Stomach (tissue), 19 donors: ENCODE measurements at places on chromosomes 3 and 15. TPM values are rescaled to one million over a fixed set of nuclear protein-coding genes. Genes with fewer than 3 reads are reported as not detected.

- no peak overlapping the region for H3K27ac ChIP-seq
- H3K4me3 ChIP-seq = no peak overlapping the region
- H3K4me1 ChIP-seq = peaks cover 25% of the 10 kb centered on the region
- H3K27me3 ChIP-seq = no peaks in the 10 kb centered on the region
These were observed 75.6 kb downstream of the PDZRN3 start for GRCh38 chr3:73549051-73549600.

DNA sequence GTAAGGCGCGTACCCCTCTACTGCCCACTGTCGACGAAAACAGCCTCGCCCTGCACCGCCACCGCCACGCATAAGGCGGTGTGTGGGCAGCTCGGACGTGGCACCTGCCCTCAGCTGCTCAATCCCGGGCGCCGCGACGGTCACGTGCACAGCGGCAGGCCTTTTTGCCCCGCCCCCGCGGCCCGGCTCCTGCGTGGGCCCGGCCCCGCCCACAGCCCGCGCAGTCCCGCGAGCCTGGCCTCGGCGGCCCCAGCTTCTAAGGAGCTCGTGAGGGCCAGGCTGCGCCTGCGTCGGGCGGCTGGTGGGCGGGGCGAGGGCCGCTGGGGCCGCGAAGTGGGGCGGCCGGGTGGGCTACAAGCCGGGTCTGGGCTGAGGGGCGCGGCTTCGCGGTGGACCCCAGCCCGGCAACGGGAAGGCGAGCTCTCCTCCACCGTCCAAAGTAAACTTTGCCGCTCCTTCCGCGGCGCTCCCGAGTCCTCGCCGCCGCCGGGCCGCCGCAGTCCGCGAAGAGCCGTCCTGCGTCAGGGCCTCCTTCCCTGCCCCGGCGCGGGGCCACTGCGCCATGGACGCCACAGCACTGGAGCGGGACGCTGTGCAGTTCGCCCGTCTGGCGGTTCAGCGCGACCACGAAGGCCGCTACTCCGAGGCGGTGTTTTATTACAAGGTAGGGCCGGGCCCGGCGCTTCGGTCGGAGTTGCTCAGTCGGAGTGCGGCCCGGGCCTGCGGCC lies at the start of gene CAPN7:
Gene CAPN7, plus strand, starts transcription at position 313 of the 728 bp plus-strand sequence. Its CDS starts 250 bp downstream, at position 563.
- H3K27me3 ChIP-seq = no peaks in the 10 kb centered on the region
- peaks cover 5% of the 10 kb centered on the region for H3K36me3 ChIP-seq
- peak; percentile 98 for DNase-seq
- H3K4me1 ChIP-seq = peaks cover 47% of the 10 kb centered on the region

DNA sequence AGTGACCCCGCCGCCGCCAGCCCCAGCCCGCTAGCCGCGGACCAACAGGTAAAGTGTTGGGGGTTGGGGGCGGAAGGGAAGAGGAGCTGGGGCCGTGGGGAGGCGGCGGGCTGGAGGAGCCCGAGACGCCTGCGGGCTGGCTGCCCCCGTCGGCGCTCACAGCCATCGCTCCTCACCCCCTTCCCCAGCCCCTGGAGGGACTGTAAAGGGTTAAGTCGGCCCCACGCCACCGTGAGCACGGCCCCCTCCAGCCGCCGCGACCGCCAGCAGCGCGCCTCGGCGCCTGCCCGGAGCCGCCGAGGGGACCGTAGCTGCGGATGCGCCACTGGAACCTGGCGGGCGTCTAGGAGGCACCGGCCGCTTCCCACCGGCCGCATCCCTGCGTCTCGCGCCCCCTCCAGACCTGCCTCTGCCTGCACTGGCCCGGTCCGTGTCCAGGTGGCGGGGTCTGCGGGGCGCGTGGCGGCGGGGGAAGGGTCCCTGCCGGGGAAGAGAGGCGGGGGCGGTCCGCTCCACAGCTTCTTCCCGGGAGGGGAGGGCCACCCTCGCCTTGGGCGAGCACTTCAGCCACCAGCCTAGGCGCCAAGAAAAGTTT lies 522 bp downstream of the MED12L start:
- peaks cover 12% of the 10 kb centered on the region for H3K4me1 ChIP-seq
- no peak overlapping the region for H3K27ac ChIP-seq
- peaks cover 53% of the 10 kb centered on the region for H3K27me3 ChIP-seq
- H3K36me3 ChIP-seq = no peaks in the 10 kb centered on the region

DNA sequence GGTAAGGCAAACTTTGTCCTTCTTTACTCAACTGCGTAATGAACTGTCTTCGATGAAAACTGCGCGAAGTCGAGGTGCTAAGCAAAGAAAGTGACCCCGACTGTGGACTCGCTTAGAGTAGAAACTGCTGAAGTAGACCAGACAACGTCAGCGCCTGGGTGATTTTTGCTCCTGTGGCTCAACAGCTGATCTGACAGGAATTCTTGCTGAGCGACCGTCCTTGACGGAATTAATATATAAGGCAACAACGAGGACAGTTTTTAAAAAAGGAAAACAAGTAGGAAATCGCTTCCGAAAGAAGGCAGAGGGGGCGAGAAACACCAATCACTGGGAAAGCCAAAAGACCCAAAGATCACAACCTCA lies 541 bp downstream of the RPS27L start:
- peaks cover 38% of the 10 kb centered on the region for H3K36me3 ChIP-seq
- peak overlapping the region; percentile 84 for H3K4me3 ChIP-seq
- H3K4me1 ChIP-seq = peaks cover 28% of the 10 kb centered on the region
- no peaks in the 10 kb centered on the region for H3K27me3 ChIP-seq
- peak; percentile 66 for DNase-seq

DNA sequence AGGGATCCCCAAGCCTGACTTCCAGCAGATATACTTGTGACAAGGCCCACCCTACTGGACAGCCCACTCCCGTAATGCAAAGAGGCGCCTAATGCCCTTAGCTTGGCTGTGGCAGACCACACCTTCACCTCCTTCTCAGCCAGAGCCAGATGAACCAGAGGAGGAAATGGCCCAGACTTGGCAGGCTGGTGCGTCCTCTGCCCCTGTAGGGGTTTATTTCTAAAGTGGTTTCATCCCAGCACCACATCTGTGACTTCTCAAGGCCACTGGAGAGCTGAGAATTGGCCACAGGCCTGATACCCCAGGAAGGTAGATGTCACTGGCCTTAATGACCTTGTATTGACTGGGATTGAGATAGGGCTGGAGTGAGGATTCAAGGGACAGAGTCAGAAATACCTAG lies 29.5 kb downstream of the BOC start:
- no peaks in the 10 kb centered on the region for H3K27me3 ChIP-seq
- H3K4me1 ChIP-seq = no peaks in the 10 kb centered on the region
- H3K27ac ChIP-seq = peak overlapping the region; percentile 38
- no peak overlapping the region for H3K4me3 ChIP-seq
- H3K36me3 ChIP-seq = no peaks in the 10 kb centered on the region

GRCh38 chr15:40053079-40053830 lies 14.3 kb upstream of the SRP14 start:
- no peak overlapping the region for H3K4me3 ChIP-seq
- H3K27me3 ChIP-seq = no peaks in the 10 kb centered on the region
- H3K27ac ChIP-seq = no peak overlapping the region
- H3K4me1 ChIP-seq = peaks cover 31% of the 10 kb centered on the region
- H3K36me3 ChIP-seq = no peaks in the 10 kb centered on the region

- DNase-seq = no peak
- peaks cover 29% of the 10 kb centered on the region for H3K36me3 ChIP-seq
- H3K27ac ChIP-seq = no peak overlapping the region
- no peaks in the 10 kb centered on the region for H3K4me1 ChIP-seq
- no peak overlapping the region for H3K4me3 ChIP-seq
These were observed 22.6 kb downstream of the XYLB start for GRCh38 chr3:38369186-38369585.

- H3K4me3 ChIP-seq = no peak overlapping the region
- no peak overlapping the region for H3K27ac ChIP-seq
These were observed 84.8 kb upstream of the FOXB1 start for GRCh38 chr15:59918994-59919951.

DNA sequence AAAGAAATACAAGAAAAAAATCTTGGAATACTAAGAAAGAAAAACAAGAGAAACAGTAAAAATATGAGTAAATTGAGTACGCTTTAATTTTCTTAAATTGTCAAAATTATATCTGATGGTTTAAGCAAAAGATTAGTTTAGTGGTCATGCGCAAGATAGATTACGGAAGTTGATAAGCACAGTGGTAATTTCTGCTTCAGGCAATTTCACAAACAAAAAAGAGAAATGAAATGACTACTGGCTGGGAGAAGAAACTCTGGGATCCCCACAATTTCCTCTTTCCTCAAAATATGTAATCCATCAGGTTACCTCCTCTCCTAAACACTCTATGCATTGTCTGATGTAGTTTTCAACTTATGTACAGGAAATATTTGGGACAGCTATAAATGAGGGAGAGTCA lies 9.0 kb downstream of the MYD88 start:
- H3K4me1 ChIP-seq = no peaks in the 10 kb centered on the region
- H3K36me3 ChIP-seq = peaks cover 3% of the 10 kb centered on the region
- no peak overlapping the region for H3K4me3 ChIP-seq
- no peak for DNase-seq

DNA sequence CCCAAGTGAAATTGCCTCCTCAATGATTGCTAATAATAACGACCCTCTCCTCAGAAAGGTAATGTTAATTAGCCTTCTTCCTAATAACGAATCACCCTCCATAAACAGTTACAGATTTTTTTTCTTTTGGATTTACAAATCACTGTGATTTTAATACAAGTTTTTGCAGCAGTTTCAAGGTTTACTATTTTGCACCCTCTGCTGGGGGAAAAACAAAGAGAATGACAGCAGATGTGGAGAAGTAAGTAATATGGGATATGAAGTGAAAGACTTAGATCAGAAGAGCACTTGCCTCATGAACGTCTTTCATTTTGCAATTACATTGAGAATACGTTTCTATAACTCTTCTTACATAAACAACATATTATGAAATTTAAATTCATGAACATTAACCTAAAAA lies 16.1 kb upstream of the CNTN3 start:
- H3K27ac ChIP-seq = no peak overlapping the region
- no peak overlapping the region for H3K4me3 ChIP-seq
- no peaks in the 10 kb centered on the region for H3K27me3 ChIP-seq
- no peak for DNase-seq
- H3K4me1 ChIP-seq = no peaks in the 10 kb centered on the region

- no peak for DNase-seq
- H3K27me3 ChIP-seq = no peaks in the 10 kb centered on the region
- H3K4me1 ChIP-seq = no peaks in the 10 kb centered on the region
- no peak overlapping the region for H3K4me3 ChIP-seq
These were observed 19.5 kb upstream of the CXCR6 start for GRCh38 chr3:45923755-45924154.

DNA sequence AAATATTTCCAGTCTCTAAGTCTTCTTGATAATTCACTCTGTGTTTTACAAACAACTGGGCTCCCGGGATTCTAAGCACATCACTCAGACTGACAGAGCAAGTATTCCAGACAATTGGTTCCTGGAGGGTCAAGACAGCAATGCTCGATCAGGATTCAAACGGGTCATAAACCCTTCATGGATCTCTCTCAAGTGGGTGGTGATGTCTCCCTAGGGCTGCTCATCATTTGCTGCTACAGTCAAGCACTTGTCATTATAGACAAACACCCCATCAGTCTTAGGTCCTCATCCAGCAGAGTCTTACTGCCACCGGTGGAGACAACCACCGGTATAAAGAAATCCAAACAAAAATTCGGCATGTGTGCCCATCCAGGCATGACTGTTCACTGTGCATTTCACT lies 921.1 kb downstream of the FHIT start:
- no peaks in the 10 kb centered on the region for H3K4me1 ChIP-seq
- no peaks in the 10 kb centered on the region for H3K27me3 ChIP-seq
- no peak for DNase-seq
- no peak overlapping the region for H3K27ac ChIP-seq

GRCh38 chr15:88393719-88394519 lies 73.3 kb downstream of the MRPL46 start:
- H3K27me3 ChIP-seq = no peaks in the 10 kb centered on the region
- H3K36me3 ChIP-seq = no peaks in the 10 kb centered on the region
- H3K4me3 ChIP-seq = no peak overlapping the region
- no peak overlapping the region for H3K27ac ChIP-seq

- no peaks in the 10 kb centered on the region for H3K27me3 ChIP-seq
- peaks cover 35% of the 10 kb centered on the region for H3K36me3 ChIP-seq
- no peak overlapping the region for H3K4me3 ChIP-seq
- no peak overlapping the region for H3K27ac ChIP-seq
These were observed 6.6 kb downstream of the ARID3B start for GRCh38 chr15:74547616-74548015.

DNA sequence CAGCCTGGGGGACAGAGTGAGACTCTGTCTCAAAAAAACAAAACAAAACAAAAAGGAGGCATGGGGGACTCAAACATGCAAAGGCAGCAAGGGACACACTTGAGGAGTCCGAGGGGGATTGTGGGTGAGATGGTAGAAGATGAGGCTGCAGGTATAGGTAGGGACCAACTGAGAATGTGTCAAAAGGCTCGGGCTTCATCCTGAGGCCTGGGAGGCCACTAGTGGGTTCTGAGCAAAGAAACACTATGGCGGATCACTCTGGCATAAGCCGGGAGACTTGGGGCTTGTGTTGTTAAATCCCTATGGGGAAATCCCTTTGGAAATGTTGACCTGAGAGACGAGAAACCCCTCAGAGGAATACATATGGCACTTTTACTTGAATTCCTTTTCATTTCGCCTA lies 21.2 kb downstream of the ZNF710 start:
- H3K4me3 ChIP-seq = no peak overlapping the region
- no peaks in the 10 kb centered on the region for H3K36me3 ChIP-seq
- H3K27me3 ChIP-seq = no peaks in the 10 kb centered on the region
- H3K27ac ChIP-seq = no peak overlapping the region
- H3K4me1 ChIP-seq = peaks cover 37% of the 10 kb centered on the region
- no peak for DNase-seq

- no peak overlapping the region for H3K27ac ChIP-seq
- H3K36me3 ChIP-seq = no peaks in the 10 kb centered on the region
- DNase-seq = no peak
- H3K4me1 ChIP-seq = no peaks in the 10 kb centered on the region
These were observed 3.5 kb upstream of the MUC4 start for GRCh38 chr3:195815169-195815771.

- H3K4me1 ChIP-seq = no peaks in the 10 kb centered on the region
- H3K27ac ChIP-seq = no peak overlapping the region
- no peaks in the 10 kb centered on the region for H3K27me3 ChIP-seq
- peak; percentile 34 for DNase-seq
These were observed 6.9 kb upstream of the PLSCR2 start for GRCh38 chr3:146476094-146476740.

DNA sequence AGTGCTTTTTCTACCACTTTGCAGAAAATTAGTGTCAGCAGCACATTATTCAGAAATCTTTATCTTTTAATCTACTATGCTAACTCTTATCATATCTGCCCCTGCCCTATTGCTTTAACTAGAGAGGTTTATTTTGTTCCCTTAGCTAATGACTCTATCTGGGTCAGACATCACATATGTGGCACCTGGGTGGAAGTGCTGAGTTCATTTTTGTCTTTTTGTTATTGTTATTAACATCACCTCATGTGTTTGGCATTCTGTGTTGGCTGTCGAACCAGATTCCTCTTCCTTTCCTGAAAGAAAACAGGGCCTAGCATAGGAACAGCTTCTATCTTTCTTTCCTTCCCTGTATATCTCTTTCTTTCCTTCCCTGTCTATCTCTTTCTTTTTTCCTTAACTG lies 100.7 kb downstream of the RBMS3 start:
- peak; percentile 38 for DNase-seq
- H3K4me1 ChIP-seq = no peaks in the 10 kb centered on the region
- H3K4me3 ChIP-seq = no peak overlapping the region
- H3K36me3 ChIP-seq = no peaks in the 10 kb centered on the region

The ANKRD63 gene
- total RNA-seq = not detected

The GPR156 gene
- not detected for total RNA-seq

The KY gene
- total RNA-seq = 0.55 TPM

The NR1I2 gene
- not detected for total RNA-seq

The IL5RA gene
- 0.92 TPM for total RNA-seq

The CYP11A1 gene
- total RNA-seq = not detected

The CD80 gene
- total RNA-seq = 2.2 TPM

The TRAK1 gene
- 328 TPM for total RNA-seq

The AADACL2 gene
- total RNA-seq = not detected

The MESP1 gene
- total RNA-seq = not detected

The NPAP1 gene
- total RNA-seq = not detected

The UROC1 gene
- not detected for total RNA-seq

The IL20RB gene
- total RNA-seq = 1.3 TPM

The TMEM108 gene
- not detected for total RNA-seq
